ENCODE measurements at places on chromosomes 5 and 9.

- DNase-seq, result no peak
Measured at GRCh38 chr9:129081388-129081904, 535 bp downstream of the DOLPP1 start.

GRCh38 chr9:99881769-99882168 is 24.7 kb upstream of the STX17 start:
- no peak for DNase-seq

DNA sequence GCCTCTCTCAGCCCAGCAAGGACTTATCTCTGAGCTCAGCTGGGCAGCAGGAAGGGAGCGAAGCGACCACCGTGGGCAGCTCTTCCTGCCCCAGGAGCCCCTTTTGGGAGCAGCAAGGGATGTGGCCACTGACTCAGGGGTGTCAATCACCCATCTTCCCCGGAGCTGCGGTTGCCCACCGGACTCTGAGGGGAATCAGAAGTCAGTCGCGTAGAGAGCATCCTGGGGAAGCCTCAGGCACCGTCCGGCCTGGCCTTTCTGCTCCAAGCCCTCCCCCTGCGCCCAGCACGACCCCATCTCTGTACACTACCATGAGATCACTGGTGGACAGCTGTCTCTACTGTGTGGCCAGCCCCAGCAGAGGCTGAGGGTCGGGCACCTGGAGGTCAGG is 24.6 kb downstream of the GFI1B start:
- no peak for DNase-seq

GRCh38 chr5:73298772-73299630 is 126.0 kb downstream of the TMEM174 start:
- no peak for DNase-seq

DNA sequence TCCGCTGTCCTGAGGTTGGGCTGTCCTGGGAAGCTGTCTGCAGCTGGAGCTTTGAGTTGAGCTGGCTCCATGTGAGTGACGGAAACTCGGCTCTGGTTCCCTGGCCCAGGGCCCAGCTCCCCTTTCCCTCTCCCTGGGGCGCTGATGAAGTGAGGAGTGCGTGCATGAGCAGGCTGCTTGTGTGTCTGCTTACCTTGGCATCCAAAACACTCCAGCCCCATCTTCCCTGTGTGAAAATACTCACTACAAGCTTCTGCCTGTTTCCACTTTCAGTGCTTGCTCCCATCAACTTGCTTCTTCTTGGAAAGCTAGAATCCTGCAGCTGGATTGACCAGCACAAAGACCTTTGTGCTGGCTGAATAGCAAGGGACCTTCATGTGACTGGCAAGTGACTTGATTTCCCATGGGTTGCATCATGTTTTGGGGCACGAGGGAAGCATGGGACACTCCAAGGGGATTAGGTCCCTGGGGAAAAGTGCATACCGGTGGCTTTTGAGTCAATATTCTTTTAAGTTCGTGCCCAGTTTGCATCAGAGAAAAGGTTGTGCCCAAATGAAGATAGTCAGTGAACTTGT is 198.1 kb downstream of the GADD45G start:
- DNase-seq, result no peak

- DNase-seq, result no peak
Measured at GRCh38 chr9:354453-354852, 139.8 kb downstream of the DOCK8 start.

- no peak for DNase-seq
Measured at GRCh38 chr5:177501874-177502678, 4.7 kb upstream of the PDLIM7 start.

GRCh38 chr5:75567710-75568109 is 43.5 kb upstream of the ANKDD1B start:
- DNase-seq, result no peak

- no peak for DNase-seq
Measured at GRCh38 chr9:9079473-9079872, 1279.9 kb upstream of the DMAC1 start.

DNA sequence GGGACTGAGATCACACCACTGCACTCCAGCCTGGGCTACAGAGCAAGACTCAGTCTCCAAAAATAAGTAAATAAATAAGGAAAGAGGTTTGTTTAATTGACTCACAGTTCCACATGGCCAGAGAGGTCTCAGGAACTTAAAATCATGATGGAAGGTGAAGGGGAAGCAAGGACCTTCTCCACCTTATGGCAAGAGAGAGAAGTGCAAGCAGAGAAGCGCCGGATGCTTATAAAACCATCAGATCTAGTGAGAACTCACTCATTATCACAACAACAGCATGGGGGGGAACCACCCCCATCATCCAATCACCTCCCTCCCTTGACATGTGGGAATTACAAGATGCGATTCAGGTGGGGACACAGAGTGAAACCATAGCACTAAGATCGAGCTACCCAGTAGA is 22.8 kb upstream of the RGMB start:
- no peak for DNase-seq

- no peak for DNase-seq
Measured at GRCh38 chr5:36662291-36662851, 56.0 kb downstream of the SLC1A3 start.

GRCh38 chr5:143383988-143384387 is 19.5 kb downstream of the NR3C1 start:
- DNase-seq, result no peak

- DNase-seq, result no peak
Measured at GRCh38 chr9:88680041-88680440, 145.1 kb downstream of the NXNL2 start.

DNA sequence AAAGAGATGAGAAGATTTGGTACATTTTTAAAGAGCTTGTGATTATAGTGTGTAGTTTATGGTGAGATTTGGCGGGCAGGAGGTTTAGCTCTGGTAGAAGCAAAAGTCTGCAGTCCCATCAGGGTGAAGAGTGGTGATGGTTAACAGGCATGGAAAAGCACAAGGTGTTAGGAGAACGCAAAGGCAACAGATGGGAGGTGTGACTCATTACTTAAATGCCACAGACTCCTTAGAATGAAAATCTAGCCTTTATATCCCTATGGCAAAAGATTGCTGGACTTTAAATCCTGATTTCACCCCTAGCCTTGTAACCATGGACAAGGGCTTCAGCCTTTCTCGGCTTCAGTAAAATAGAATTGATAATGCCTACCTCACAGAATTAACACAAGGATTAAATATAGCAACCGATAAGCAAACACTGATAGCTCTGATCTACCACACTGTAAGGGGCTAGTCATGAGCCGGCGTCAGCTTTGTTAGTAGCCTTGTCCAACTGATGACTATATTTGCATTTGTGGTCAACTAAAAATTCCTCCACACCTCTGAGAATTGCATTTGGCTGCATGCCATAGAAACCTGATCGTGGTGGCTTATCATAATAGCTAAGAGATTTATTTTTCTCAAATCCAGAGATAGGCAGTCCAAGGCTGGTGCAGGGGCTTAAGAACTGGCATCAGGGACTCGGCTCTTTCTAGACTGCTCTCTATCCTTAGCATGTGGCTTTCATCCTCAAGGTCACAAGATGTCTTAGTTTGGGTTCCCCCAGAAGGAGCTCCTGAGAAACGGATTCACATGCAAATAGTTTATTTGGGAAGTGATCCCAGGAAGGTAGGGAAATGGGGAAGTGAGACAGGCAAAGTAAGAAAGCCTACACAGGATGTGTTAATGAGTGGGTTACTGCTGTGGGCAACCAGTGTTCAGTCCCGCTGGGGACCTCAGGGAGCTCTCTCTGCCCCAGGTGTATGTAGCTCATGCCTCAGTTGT is 19.6 kb downstream of the MFAP3 start:
- no peak for DNase-seq
